Liver (tissue), 10 donors: ENCODE measurements at places on chromosomes 3 and 15. TPM values are rescaled to one million over a fixed set of nuclear protein-coding genes. Genes with fewer than 3 reads are reported as not detected.

TIGIT gene
- 0.92 TPM for total RNA-seq

ARHGEF26 gene
- total RNA-seq = 27.9 TPM

SCN11A gene
- 0.08 TPM for total RNA-seq

ST8SIA2 gene
- not detected for total RNA-seq

CSPG5 gene
- 0.25 TPM for total RNA-seq

REC114 gene
- not detected for total RNA-seq

APOD gene
- total RNA-seq = not detected

ROBO1 gene
- total RNA-seq = 30.3 TPM

CX3CR1 gene
- 0.33 TPM for total RNA-seq

BTLA gene
- total RNA-seq = 0.25 TPM

SV2B gene
- 0.08 TPM for total RNA-seq

AP3B2 gene
- total RNA-seq = not detected

SPPL2A gene
- total RNA-seq = 135 TPM

C2CD4A gene
- total RNA-seq = not detected

IQCH gene
- 1.6 TPM for total RNA-seq

PATL2 gene
- 0.65 TPM for total RNA-seq

GP9 gene
- not detected for total RNA-seq

CLEC3B gene
- total RNA-seq = 8.9 TPM

GOLGA8T gene
- total RNA-seq = 0.08 TPM

B3GNT5 gene
- 0.84 TPM for total RNA-seq

TPM1 gene
- total RNA-seq = 101 TPM

SEMA5B gene
- total RNA-seq = 0.25 TPM

KCNMB3 gene
- 1.6 TPM for total RNA-seq

ZBBX gene
- not detected for total RNA-seq

GABRR3 gene
- total RNA-seq = not detected

ICE2 gene
- total RNA-seq = 26.6 TPM

GOLGA6L7 gene
- total RNA-seq = not detected

IGF2BP2 gene
- 2.1 TPM for total RNA-seq

CSPG4 gene
- total RNA-seq = 1.2 TPM

WNT7A gene
- not detected for total RNA-seq

DUOX1 gene
- total RNA-seq = not detected

CLDN1 gene
- 85.2 TPM for total RNA-seq

C3orf22 gene
- total RNA-seq = not detected

EXD1 gene
- total RNA-seq = not detected
